Gastrocnemius medialis (tissue), 4 donors: ENCODE measurements at places on chromosomes 6 and 20. TPM values are rescaled to one million over a fixed set of nuclear protein-coding genes. Genes with fewer than 3 reads are reported as not detected.
A peak's percentile ranks its signal among the peaks of the same experiment; 100 is the strongest.

- DNase-seq = no peak
These were observed 116.6 kb downstream of the DLL1 start for GRCh38 chr6:170174124-170174770.

DNA sequence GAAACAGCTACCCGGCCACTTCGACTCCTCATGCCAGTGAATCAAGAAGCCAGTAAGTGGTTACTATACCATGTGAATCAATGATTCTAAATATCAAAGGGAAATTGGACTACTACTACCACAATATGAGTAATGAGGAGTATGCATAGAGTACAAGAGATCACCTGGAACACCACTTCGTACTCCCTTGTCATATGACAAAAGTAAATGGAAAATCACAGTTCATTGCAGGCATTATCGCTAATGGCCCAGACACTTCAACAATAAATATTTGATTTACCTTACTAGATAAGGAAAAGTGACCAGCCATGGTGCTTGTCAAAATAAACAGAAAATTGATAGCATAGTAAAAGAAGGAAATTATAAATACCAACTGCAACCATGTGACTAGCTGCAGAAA lies 73.1 kb downstream of the BMP5 start:
- DNase-seq = no peak

GRCh38 chr6:3457710-3458602 lies 1.1 kb upstream of the SLC22A23 start:
- peak; percentile 62 for DNase-seq

DNA sequence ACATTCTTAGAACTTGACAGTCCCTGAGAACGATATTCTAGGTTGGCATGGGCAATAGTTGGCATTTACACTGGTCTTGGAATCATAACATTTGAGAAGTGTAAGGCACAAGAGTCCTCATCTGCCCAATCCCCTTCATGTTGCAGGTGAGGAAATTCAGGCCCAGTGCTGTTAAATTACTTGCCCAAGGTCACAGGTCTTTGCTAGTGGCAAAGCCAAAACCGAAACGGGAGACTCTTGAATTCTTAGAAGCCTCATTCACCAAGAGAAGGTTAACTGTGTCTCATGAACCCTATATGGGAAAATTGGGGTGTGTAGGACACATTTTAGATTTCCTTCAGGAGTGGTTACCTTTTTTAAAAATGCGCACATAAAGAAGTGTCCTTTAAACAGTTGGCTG lies 7.2 kb downstream of the E2F3 start:
- no peak for DNase-seq

GRCh38 chr6:4873928-4874327 lies 97.7 kb downstream of the CDYL start:
- no peak for DNase-seq

GRCh38 chr20:51750770-51751388 lies 17.3 kb downstream of the ATP9A start:
- DNase-seq = no peak

- DNase-seq = peak; percentile 46
These were observed 21.3 kb downstream of the TNXB start for GRCh38 chr6:32087574-32088486.

- DNase-seq = peak; percentile 42
These were observed 7.2 kb downstream of the ADGRF1 start for GRCh38 chr6:47034926-47035325.

- DNase-seq = no peak
These were observed 160.6 kb downstream of the SMOC2 start for GRCh38 chr6:168601546-168601945.

DNA sequence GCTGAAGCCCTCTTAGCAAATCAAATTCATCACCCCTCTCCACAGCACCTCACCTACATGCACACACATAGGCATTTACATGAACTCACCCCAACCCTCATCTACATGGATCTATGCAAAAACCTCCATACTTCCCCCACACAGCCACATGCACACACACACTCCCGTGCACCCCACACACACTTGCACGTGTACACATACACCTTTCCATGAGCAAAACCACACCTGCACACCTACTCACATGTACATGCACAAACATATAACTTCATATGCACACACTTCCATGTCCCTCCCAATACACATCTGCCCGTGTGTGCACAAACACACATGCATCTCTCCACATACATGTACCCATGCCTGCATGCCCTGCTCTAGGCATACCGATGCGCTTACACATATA lies 23.3 kb downstream of the CST5 start:
- no peak for DNase-seq

GRCh38 chr6:36484736-36485135 lies 41.9 kb downstream of the KCTD20 start:
- no peak for DNase-seq

DNA sequence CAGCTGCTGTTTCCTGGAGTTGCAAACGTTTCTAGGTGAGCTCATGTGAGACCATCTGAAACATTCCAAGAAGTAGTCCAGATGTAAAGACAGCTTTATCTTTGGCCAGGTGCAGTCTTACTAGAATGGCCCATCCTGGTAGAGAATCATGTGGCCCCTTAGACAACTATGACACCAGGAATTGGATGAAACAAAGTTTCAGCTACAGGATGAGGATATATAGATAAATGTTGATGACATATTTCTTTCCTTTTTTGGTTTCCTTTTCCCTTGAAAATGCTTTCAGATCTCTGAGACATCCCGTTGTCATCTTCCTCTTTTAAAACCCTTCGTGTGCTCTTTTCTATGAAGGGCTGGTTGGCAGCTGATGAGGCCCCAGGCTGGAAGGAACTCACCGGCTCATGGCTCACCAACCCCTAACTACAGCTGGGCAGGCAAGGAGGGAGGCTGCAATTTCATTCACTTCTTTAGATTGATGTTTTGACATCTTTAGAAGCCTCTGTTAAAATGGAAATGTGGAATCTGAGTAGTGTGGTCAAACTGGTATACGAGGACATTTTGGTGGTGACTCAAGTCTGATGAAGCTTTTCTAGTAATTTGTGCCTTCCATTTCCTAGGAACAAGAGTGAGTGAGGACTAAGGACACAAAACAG lies 167.9 kb upstream of the TNFAIP3 start:
- no peak for DNase-seq

GRCh38 chr6:33861722-33862121 lies 57.9 kb upstream of the MLN start:
- DNase-seq = no peak

DNA sequence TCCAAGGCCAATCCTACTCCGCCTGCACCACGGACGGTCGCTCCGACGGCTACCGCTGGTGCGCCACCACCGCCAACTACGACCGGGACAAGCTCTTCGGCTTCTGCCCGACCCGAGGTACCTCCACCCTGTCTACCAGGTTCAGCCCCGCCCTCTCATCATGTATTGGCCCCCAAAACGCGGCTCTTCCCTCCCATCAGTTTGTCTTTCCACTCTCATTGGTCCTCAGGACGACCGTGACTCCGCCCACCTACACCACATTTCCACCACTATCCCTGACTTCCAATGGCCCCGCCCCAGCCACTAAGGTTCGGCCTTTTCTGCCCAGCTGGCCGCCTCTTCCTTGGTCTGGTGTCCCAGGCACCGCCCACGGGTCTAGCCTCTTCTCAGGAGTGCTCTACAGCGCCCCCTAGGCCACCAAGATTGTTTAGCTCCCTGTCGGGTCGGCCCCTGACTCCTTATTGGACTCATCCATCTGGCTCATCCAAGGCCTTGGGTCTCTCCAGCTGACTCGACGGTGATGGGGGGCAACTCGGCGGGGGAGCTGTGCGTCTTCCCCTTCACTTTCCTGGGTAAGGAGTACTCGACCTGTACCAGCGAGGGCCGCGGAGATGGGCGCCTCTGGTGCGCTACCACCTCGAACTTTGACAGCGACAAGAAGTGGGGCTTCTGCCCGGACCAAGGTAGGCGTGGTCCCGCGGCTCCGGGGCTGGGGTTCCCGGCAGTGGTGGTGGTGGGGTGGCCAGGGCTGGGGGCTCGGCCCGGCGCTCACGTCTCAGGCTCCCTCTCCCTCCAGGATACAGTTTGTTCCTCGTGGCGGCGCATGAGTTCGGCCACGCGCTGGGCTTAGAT lies 3.1 kb downstream of the MMP9 start:
- no peak for DNase-seq

DNA sequence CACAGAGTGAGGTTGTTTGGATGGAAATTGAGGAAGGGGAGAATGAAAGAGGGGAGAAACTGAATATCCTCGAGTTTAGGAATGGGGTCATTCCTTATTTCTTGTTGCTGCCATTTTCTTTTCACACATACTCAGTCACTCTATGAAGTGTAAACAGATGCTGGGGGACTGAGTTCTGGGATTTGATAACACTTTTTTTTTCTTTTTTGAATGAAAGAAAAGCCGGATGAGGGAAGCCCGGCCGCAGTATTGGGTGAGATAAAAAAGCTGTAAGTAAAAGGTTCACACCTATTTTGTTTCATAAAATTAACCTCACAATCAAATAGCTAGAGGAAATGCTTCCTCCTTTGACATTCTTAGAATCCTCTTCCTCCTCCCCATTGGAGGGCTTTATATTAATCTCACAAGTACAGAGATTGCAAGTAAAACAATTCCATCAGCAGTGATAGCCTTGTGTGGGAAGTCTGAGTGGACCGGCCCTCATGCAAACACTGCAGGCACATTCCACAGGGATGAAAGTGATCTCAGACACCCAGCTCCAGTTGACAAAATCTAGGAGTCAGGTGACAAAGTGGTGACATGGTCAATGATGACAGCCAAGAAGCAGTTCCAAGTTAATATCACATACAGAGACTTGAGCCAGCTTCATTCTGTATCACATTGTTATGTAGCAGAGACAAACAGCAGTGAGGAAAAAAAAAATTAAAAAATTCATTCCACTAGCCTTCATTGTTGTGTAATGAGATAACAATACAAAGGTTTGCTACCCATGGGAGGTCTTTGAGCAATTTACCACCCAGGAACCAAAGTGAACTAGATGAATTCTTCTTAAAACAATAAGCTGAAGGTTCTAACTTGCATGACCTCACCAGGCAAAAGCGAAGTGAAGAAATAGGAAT lies 391.1 kb upstream of the HSF2 start:
- DNase-seq = no peak

DNA sequence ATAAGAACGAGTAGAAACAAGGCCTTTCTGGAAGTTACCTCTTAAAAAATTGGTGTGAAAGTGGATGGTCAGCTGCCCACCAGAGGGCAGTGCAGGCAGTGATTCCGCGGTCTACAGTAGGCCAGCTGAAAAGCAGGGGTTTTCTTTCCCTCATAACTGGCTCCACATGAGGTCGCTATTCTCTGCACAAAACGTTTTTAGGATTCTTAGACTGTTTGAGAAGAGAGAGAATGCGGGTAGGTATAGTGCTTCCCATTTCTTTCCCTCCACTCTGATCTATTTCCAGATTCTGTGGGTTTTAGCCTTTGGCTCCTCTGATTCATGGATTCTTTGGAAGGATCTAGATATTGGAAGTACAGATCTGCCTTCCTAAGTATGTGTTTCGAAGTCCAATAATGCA lies 14.2 kb downstream of the FIG4 start:
- DNase-seq = peak; percentile 51

GRCh38 chr6:139597771-139598755 lies 223.6 kb upstream of the CITED2 start:
- peak; percentile 16 for DNase-seq

GRCh38 chr6:73182021-73182607 lies 43.2 kb downstream of the KHDC1L start:
- DNase-seq = no peak

- no peak for DNase-seq
These were observed 157.8 kb upstream of the SALL4 start for GRCh38 chr20:51960047-51960675.

DNA sequence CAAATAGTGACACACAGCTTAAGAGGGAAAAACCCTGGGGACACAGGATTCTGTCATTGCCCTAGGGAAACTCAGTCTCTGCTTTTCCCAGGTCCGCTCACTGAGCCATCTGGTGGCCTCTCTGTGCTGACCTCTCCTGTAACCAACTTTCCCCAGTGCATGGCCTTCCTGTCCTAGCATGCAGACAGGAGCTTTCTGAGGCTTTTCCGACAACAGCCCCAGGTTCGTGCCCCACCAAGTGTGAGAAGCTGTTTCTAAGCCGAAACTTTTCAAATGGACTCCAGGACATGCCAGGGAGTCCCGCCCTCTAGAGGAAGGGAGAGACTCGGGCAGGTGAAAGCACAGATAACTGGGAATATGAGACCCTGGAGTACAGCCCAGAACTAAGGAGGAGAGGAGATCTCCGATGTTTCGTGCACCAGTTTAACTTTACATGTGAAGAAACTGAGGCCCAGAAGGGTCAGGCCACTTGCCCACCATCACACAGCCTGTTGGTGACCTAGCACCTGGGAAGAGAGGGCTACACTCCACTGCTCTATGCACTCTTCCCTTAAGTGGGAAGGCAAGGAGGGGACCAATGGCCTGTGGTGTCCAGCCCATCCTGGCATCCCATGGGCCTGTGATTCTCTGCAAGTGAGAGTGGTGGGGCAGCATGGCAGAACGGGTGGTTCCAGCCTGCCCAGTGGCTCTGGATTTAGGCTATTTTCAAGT lies 46.2 kb downstream of the RPP40 start:
- no peak for DNase-seq

DNA sequence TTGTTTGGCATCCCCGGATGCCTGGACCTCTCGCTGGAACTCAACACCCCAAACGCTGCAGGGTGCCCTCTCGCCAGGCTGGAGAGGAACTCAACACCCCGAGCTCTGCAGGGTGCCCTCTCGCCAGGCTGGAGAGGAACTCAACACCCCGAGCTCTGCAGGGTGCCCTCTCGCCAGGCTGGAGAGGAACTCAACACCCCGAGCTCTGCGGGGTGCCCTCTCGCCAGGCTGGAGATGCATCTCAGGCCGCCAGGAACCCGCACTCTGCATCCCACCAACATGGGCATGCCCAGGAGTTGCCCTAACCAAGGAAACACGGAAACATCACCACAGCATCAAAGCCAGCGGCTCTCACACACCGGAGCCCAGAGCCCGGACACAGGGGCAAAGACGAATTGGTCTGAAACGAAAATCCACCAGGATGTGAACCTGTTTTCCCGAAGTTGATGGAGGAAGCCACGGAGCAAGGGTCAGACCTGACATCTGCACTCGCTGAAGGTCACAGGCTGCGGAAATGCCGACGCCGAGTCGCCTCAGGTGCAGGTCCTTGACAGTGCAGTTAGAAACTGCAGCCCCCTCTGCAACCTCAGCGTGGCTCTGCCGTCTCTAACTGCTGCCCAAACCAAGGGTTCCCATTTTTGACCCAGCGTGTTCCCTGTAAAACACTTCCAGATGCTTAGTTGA lies 37.5 kb downstream of the DLL1 start:
- no peak for DNase-seq

The TRIM15 gene
- not detected for total RNA-seq

The SLC12A5 gene
- not detected for total RNA-seq

The SLC4A11 gene
- total RNA-seq = 3.3 TPM

The PNPLA1 gene
- total RNA-seq = not detected

The ARG1 gene
- not detected for total RNA-seq

The TMEM63B gene
- 39.9 TPM for total RNA-seq

The PSORS1C2 gene
- not detected for total RNA-seq

The OPN5 gene
- total RNA-seq = not detected

The COL11A2 gene
- 0.61 TPM for total RNA-seq
